ENCODE measurements at places on chromosomes 1 and 21. TPM values are rescaled to one million over a fixed set of nuclear protein-coding genes. Genes with fewer than 3 reads are reported as not detected.

GRCh38 chr1:68346188-68346808 lies 103.5 kb downstream of the RPE65 start:
- H3K4me3 ChIP-seq = no peak overlapping the region
- DNase-seq = no peak
- H3K27me3 ChIP-seq = no peaks in the 10 kb centered on the region
- H3K4me1 ChIP-seq = no peaks in the 10 kb centered on the region
- no peaks in the 10 kb centered on the region for H3K36me3 ChIP-seq

- H3K27me3 ChIP-seq = no peaks in the 10 kb centered on the region
- no peaks in the 10 kb centered on the region for H3K4me1 ChIP-seq
- DNase-seq = peak; percentile 61
- H3K36me3 ChIP-seq = no peaks in the 10 kb centered on the region
Observed at GRCh38 chr1:247415423-247416361, at the start of gene NLRP3. Gene NLRP3 (plus strand): TSS chr1:247416173. CDS start chr1:247418801, 2,628 bp downstream.

DNA sequence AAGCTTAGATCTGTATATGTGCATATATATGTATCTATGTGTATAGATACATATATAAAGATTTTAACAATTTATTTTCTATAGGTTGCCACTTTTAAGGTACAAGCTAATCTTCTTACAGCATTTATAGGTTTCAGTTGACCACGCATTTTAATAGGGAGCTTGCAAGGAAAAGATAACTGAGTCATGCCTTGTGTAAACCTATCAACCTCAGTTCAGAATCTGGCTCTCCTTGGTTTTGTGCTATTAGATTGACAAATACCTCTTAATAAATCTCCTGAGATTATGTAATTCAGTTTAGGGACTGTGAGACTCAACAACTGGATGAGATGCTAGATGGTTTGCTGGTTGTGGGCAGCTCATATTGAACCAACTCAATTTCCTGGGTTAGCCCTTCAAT lies 114.7 kb upstream of the SERBP1 start:
- no peaks in the 10 kb centered on the region for H3K4me1 ChIP-seq
- H3K27ac ChIP-seq = no peak overlapping the region
- H3K27me3 ChIP-seq = no peaks in the 10 kb centered on the region
- no peaks in the 10 kb centered on the region for H3K36me3 ChIP-seq

DNA sequence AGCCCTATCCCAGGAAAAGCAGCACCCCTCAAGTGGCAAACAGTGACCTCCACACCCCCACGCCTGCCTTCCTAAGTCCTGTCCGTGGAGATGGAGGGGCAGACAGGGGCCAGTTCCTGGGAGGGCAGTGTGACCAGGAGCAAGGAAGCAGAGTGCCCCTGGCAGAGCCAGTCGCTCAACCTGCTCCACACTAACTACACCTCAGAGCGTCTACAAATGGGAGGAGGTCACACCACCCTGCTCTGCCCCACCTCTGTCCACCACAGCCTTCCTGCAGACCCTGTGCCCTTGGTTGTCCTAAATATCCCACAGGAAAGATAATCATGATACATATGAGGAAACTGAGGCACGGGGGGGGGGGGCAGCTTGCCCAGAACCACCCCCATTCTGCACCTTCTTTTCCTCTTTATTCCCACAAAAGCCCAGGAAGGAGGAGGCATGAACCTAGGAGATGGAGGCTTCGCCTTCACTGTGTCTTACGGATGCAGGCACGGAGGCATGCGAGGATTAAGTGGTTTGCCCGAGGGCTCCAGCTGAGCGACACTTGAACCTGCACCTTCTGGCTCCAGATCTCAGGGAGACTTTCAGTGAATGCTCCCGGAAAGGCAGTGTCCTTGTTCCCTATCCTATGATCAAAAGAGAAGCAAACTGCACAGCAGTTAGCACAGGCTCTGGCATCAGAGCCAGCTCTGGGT lies 42.7 kb upstream of the SELENON start:
- DNase-seq = no peak
- H3K27ac ChIP-seq = no peak overlapping the region
- H3K4me1 ChIP-seq = peaks cover 10% of the 10 kb centered on the region
- no peaks in the 10 kb centered on the region for H3K27me3 ChIP-seq
- no peaks in the 10 kb centered on the region for H3K36me3 ChIP-seq

DNA sequence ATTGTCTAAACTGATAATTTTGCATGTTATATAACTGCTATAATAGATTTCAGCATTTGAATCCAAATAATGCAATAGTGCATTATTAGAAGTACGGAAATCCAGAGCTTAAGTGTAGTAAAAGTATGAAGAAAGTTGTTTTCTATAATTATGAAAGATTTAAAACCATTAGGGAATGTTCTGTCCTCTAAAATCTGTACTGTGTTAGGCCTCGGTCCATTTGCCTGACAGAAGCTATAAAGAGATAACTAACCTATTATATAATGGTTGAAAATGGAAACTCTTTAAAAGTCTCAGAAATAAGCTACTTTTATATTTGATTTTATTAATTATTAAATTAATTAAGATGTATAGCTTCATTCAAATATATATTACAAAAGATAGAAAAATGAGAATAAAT lies 16.2 kb upstream of the RGS2 start:
- DNase-seq = no peak
- no peaks in the 10 kb centered on the region for H3K4me1 ChIP-seq
- no peaks in the 10 kb centered on the region for H3K36me3 ChIP-seq

DNA sequence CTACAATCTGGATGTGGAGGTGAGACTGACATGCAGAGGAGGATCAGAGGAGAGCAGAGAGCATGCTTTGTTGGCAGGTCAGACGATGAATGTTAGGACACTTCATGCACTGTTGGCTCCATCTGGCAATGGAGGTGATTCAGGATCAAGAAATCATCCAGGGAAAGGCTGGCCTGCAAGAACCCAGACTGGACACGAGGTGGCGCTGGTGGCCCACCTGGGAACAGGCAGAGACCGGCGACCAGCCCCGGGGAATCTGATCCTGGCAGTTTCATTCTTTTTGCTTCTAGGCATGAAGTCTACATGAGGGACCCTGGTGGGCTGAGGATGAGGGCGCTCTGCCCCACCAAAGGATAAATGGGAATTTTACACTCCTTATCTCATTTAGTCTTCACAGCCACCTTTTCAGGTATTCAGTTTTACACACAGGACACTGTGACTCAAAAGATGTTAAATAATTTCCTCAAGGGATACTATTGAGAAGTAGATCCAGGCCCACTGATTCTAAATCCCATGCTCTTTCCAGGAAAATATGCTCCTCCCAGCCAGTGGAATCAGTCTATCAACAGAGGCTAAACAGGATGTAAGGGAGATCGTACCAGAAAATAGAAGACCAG lies 26.2 kb upstream of the SCMH1 start:
- no peaks in the 10 kb centered on the region for H3K36me3 ChIP-seq
- DNase-seq = peak; percentile 83
- no peaks in the 10 kb centered on the region for H3K4me1 ChIP-seq
- no peaks in the 10 kb centered on the region for H3K27me3 ChIP-seq

DNA sequence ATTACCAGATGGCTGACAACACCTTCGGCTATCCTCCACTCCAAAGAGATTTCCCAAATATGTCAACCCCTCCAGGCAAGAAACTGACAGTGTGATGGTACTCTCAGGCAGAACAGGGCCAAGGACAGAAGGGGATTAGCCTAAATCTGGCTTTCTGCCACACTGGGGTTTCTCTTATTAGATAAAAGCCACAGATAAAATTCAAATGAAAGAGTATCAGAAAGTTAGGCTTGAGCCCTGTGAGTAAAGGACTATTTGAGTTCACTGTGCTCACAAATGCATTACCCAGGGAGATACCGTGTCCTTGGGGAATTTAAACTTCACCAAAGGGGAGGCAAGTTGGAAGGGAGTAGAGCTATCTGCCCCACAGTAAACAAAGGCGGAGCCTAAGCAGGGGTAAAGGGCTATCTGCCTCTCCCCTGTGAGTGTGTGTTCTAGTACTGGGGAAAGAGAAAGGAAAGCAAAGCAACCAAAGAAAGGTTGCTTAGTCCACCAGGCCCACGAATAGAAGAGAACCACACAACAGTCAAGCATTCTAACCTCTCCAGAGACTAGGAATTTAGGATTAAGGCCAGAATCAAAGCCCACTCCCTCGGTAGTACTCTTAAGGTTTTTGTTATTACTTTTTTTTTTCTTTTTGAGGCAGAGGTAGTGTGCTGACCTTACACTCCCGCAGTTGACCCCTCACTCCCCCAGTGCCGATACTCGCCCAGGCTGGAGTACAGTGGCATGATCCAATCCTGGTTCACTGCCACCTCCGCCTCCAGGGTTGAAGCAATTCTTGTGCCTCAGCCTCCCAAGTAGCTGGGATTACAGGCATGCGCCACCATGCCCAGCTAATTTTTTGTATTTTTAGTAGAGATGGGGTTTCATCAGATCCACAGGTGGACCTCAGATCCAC lies 12.7 kb downstream of the TPM3 start:
- DNase-seq = no peak
- no peaks in the 10 kb centered on the region for H3K27me3 ChIP-seq
- peak overlapping the region; percentile 98 for H3K27ac ChIP-seq
- peak overlapping the region; percentile 76 for H3K4me3 ChIP-seq
- peaks cover 14% of the 10 kb centered on the region for H3K36me3 ChIP-seq

- no peaks in the 10 kb centered on the region for H3K36me3 ChIP-seq
- no peak overlapping the region for H3K27ac ChIP-seq
- H3K4me1 ChIP-seq = no peaks in the 10 kb centered on the region
Observed at GRCh38 chr21:41186755-41187536, 19.0 kb downstream of the BACE2 start.

GRCh38 chr1:117392771-117393170 lies 25.5 kb downstream of the MAN1A2 start:
- no peaks in the 10 kb centered on the region for H3K27me3 ChIP-seq
- H3K4me1 ChIP-seq = no peaks in the 10 kb centered on the region
- no peak overlapping the region for H3K4me3 ChIP-seq
- DNase-seq = no peak

DNA sequence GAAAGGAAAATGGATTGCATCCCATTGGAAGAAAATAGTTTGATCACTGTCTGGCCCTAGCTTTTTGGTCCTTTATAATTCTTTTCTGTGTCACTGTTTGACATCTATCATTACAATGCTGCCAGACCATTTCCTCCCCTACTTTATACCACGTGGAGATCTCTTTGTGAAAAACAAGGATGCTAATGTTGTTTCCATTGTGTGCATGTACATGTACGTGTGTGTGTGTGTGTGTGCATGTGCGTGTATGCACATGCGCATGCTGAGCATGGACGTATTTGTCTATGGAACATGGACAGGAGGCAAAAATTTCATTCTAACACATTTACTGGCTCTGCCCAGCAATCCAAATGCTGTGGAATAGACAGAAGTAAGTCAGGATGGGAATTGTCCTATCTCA lies 153.1 kb upstream of the PLXNA2 start:
- H3K27me3 ChIP-seq = no peaks in the 10 kb centered on the region
- H3K27ac ChIP-seq = no peak overlapping the region
- H3K4me3 ChIP-seq = no peak overlapping the region
- no peaks in the 10 kb centered on the region for H3K4me1 ChIP-seq

GRCh38 chr1:222784371-222784770 lies 30.5 kb upstream of the DISP1 start:
- no peaks in the 10 kb centered on the region for H3K27me3 ChIP-seq
- no peak for DNase-seq
- peaks cover 19% of the 10 kb centered on the region for H3K4me1 ChIP-seq

DNA sequence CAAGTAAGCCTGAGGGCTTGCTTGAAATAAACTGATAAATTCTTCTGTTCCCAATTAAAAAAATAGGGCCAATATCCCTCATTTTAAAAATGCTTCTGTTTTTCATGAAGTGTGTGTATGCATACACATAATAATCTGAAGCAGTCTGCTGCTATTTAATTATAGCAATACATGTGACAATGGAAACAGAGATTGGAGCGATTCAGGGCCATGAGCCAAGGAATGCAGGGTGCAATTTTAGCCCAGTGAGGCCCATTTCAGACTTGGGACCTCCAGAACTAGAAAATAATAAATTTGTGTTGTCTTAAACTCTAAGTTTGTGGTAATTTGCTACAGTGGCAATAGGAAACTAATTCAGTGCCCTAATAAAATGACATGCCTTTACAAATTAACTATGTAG lies 264.9 kb downstream of the LTN1 start:
- no peak overlapping the region for H3K4me3 ChIP-seq
- H3K36me3 ChIP-seq = no peaks in the 10 kb centered on the region
- H3K4me1 ChIP-seq = no peaks in the 10 kb centered on the region
- no peaks in the 10 kb centered on the region for H3K27me3 ChIP-seq
- DNase-seq = no peak

GRCh38 chr21:38477226-38477625 lies 21.1 kb downstream of the ERG start:
- H3K27ac ChIP-seq = peak overlapping the region; percentile 19
- no peak overlapping the region for H3K4me3 ChIP-seq
- H3K27me3 ChIP-seq = no peaks in the 10 kb centered on the region

GRCh38 chr1:206986885-206987284 lies 16.6 kb upstream of the FCAMR start:
- no peaks in the 10 kb centered on the region for H3K4me1 ChIP-seq
- no peaks in the 10 kb centered on the region for H3K27me3 ChIP-seq
- no peaks in the 10 kb centered on the region for H3K36me3 ChIP-seq
- H3K4me3 ChIP-seq = no peak overlapping the region

GRCh38 chr1:214485151-214485550 lies 66.3 kb downstream of the PTPN14 start:
- no peak overlapping the region for H3K27ac ChIP-seq
- H3K27me3 ChIP-seq = no peaks in the 10 kb centered on the region
- H3K4me1 ChIP-seq = no peaks in the 10 kb centered on the region
- no peak overlapping the region for H3K4me3 ChIP-seq
- no peak for DNase-seq

DNA sequence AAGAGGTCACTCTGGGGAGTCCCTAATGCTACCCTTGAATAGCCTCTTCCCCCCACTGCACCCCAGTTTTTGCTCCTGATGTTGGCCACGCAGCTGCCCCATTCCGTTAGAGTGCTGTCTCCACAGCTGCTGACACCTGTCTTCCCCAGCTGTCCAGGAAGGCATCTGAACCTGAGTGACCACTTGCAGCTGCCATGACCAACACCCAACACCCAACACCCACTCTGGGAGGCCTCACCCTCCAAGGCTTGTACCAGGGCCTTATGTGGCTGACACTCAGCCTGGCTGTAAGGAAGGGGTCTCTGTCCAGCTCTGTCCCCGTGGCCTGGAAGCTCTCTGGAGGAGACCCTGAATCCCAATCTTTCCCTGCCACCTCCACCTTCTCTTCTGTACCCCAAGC lies 26.7 kb upstream of the LDLRAP1 start:
- H3K4me3 ChIP-seq = no peak overlapping the region
- no peaks in the 10 kb centered on the region for H3K27me3 ChIP-seq
- H3K36me3 ChIP-seq = no peaks in the 10 kb centered on the region
- H3K27ac ChIP-seq = no peak overlapping the region
- no peak for DNase-seq
- H3K4me1 ChIP-seq = no peaks in the 10 kb centered on the region

GRCh38 chr1:3024019-3024418 lies 2.8 kb downstream of the ACTRT2 start:
- H3K36me3 ChIP-seq = no peaks in the 10 kb centered on the region
- DNase-seq = no peak
- no peaks in the 10 kb centered on the region for H3K4me1 ChIP-seq

- DNase-seq = no peak
- H3K27me3 ChIP-seq = no peaks in the 10 kb centered on the region
- peaks cover 35% of the 10 kb centered on the region for H3K36me3 ChIP-seq
- peaks cover 27% of the 10 kb centered on the region for H3K4me1 ChIP-seq
Observed at GRCh38 chr1:153995202-153995601, 4.6 kb downstream of the RPS27 start.

DISC1 gene
- 12.5 TPM for total RNA-seq

TMEM125 gene
- 302 TPM for total RNA-seq

EXTL1 gene
- not detected for total RNA-seq

NFASC gene
- total RNA-seq = 6.4 TPM

CLDN17 gene
- total RNA-seq = not detected

FAM72D gene
- total RNA-seq = not detected

PTCH2 gene
- total RNA-seq = 1.4 TPM

PADI4 gene
- total RNA-seq = 9.1 TPM

FOXD2 gene
- under 0.01 TPM for total RNA-seq

LCE5A gene
- total RNA-seq = not detected

Data from upper lobe of left lung (tissue), 6 donors.